MV-4-11 (cell line): ENCODE measurements at places on chromosomes 7 and 10.

DNA sequence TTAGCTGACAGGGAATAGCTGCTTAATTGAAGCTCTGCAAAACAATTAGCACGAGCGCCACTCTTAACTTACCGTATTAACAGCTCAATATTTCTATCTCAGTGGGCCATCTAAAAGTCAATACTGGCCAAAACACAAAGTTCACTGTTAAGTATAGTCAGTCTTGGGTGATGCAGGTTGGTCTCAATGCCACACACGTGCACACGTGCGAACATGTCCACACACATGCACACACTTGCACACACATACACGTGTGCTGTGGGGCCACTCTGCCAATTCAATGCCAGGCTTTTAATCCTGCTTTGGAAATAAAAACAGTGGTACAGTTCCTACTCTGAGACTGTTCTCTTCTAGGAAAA is 105.1 kb downstream of the GRB10 start:
- DNase-seq: no peak

GRCh38 chr10:35843524-35844181 is 201.6 kb upstream of the FZD8 start:
- DNase-seq: no peak

- no peak for DNase-seq
Measured at GRCh38 chr10:80498078-80498832, 39.4 kb upstream of the SH2D4B start.

DNA sequence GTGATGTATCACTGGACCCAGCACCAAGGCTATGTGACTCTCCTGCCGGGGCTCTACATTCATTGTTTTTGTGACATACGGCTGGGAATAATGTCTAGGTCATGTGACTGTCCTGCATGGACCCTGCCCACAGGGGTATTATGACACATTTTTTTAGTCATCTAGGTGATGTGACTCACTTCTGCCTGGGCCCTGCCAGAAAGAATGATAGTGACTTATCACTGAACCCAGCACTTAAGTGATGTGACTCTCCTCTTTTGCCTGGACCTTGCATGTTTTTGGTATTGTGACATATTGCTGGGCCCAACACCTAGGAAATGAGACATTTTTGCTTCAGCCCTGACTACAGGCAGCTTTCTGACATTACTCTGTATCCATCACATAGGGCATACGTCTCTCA is 51.1 kb upstream of the ZNF107 start:
- DNase-seq: no peak

DNA sequence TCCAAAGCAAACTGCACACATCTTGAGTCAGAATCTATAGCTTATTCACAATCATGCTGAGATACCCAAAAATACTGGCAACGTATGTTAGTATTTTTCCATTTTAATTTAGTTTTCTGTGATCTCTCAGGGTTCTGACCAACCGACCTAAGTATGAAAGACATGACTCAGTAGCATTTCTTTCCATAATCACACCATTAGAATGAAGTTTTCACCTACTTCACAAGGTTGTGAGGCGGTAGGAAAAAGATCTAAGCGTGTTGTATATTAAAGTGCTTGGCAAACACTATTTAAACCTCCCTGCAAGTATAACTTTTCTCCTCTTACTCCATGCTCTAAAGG is 49.1 kb downstream of the PLCE1 start:
- no peak for DNase-seq
